Stimulated activated CD4-positive, alpha-beta T cell treated with anti-CD3 and anti-CD28 coated beads, TNF-alpha, amount 100 ng/mL, for 24 hours (primary cell): ENCODE measurements at places on chromosomes 1 and 21.
A peak's percentile ranks its signal among the peaks of the same experiment; 100 is the strongest.

GRCh38 chr21:42819861-42820615 lies 59.3 kb downstream of the WDR4 start:
- DNase-seq: no peak

- no peak for DNase-seq
Measured at GRCh38 chr1:213256438-213257087, 205.5 kb downstream of the RPS6KC1 start.

- no peak for DNase-seq
Measured at GRCh38 chr1:156554971-156555370, 17.4 kb downstream of the IQGAP3 start.

GRCh38 chr1:82073659-82074058 lies 272.9 kb downstream of the ADGRL2 start:
- DNase-seq: no peak

GRCh38 chr1:155013632-155014031 lies 11.0 kb downstream of the ZBTB7B start:
- no peak for DNase-seq

DNA sequence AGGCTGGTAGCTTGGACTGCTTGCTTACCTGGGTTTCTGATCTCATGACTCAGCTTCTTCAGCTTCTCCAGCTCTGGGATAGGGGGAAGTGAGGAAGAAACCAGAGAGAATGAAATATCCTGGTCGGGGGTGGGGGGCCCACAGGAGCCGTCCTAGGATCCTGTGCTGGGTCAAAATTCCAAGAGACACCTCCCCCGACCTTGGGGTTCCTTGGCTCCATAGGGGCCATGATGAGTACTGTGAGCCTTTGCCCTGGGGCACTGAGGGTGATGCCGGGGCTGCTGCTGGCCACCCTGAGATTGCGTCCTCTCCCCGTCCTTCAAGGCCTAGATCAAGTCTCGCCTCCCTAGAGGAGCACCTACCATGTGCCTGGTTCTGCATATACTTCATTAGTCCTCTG lies 40.0 kb downstream of the MYOM3 start:
- no peak for DNase-seq

GRCh38 chr1:71835442-71835813 lies 446.9 kb downstream of the NEGR1 start:
- DNase-seq: no peak

- DNase-seq: no peak
Measured at GRCh38 chr1:229597877-229598276, 28.0 kb downstream of the TAF5L start.

DNA sequence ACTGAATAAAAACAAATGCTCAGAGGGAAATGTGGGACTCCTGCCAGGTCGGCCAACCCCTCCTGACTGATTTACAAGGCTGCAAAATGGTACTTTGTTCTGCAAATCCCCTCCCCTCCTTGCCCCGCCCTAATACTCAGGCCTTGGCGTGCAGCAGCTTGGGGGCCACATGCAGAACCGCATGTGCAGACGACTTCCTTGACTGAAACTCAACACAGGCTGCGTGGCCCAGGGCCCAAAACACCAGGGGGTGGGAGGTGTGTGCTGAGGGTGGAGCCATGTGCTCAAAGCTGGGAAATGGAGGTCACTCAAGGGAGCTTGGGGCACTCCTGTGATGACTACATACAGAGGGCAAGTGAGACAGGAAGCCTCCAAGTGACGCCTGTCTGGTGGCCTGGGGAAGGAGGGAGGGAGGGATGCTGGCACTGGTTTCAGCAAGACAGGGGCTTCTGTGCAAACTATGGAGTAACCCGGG lies 87.2 kb downstream of the MRPL37 start:
- peak; percentile 31 for DNase-seq

GRCh38 chr1:208767816-208768215 lies 523.6 kb upstream of the PLXNA2 start:
- DNase-seq: no peak

GRCh38 chr1:87230501-87230900 lies 98.2 kb upstream of the LMO4 start:
- no peak for DNase-seq

GRCh38 chr1:200038981-200039848 lies 11.7 kb downstream of the NR5A2 start:
- DNase-seq: no peak

DNA sequence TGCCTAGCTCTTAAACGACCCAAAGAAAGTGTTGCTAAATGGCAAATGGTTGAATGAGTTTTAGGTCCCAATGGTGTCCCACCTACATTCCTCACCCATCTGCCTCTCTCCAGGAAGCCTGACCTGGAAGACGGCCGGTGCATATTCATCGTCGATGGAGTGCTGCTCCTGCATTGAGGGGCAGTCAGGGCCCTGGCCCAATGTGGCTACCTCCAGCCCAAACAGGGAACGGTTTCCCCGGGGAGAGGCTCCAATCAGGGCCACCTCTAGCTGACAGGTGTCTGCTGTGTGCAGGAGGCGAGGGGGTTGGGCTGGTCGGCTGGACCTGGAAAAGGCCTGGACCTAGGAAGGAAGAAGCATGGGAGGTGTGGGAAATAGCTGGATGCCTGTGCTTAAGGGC lies 1.6 kb downstream of the GLMP start:
- no peak for DNase-seq

- no peak for DNase-seq
Measured at GRCh38 chr1:243343970-243344937, 88.4 kb downstream of the SDCCAG8 start.

- no peak for DNase-seq
Measured at GRCh38 chr1:51236531-51237350, 668 bp downstream of the RNF11 start.

GRCh38 chr1:233081735-233082134 lies 131.3 kb downstream of the NTPCR start:
- DNase-seq: no peak

DNA sequence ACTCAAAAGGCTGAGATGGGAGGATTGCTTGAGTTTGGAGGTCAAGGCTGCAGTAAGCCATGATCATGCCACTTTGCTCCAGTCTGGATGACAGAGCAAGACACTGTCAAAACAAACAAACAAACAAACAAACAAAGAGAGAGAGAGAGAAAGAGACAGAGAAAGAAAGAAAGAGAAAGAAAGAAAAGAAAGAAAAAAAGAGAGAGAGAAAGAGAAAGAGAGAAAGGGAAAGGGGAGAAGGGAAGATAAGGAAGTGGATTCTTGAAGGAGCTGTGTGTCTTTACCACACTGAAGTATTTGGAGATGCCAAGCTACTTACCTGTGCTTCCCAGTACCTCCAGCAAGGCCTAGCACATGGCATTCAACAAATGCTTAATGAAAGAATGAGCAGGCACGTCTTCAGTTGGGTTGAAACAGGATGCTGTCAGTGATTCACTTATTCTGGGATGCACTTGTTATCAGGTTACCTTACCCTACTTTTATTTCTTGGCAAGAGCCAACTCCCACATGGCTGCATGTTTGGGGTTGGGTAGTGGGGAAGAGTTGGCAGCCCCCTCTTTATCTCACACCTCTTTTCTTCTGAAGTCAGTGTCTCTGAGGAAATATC lies 28.8 kb downstream of the CD101 start:
- DNase-seq: no peak

DNA sequence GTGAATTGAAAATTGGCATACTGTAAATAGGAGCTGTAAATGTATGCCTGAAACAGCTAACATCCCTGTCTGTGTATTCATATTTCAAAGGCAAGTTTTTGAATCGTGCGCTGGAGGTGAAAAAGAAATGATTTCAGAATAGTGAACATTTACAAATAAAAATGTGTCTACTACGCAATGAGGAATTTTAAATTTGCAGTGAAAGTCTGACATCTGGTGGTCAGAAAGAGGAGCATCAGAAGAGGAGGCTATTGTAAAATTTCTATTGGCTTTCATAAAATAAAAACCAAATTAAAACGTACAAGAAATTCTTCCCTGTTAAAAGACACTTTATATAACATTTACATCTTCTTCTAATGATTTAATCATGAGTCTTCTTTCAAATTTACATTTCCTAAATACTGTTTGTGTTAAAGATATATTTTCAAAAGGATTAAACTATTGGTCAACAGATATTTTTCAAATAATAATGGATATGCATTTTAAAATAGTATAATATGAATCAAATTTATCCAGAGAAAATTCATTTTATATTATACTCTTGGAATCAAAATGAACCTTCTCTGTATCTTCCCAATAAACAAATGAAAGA lies 113.7 kb upstream of the RRP15 start:
- no peak for DNase-seq

DNA sequence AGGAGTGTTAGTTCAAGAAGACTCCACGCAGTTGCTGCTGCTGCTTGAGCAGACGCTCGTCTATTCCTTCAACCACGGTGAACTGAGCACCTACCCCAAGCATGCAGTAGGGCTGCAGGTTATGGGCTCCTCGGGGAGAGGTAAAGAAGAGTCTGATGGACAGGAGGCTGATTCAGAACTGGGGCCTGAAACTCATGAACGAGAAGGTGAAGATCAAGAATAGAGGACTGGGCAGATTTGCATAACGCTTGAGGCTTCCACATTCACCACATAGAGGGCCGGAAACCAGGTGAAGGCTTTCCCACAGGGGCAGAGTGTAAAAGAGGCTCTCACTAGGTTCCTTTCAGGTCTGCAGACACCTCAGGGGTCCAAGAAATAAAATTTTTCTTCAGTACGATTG lies 9.1 kb downstream of the ABCA4 start:
- DNase-seq: no peak

GRCh38 chr1:10903821-10904220 lies 107.4 kb upstream of the CASZ1 start:
- DNase-seq: no peak

DNA sequence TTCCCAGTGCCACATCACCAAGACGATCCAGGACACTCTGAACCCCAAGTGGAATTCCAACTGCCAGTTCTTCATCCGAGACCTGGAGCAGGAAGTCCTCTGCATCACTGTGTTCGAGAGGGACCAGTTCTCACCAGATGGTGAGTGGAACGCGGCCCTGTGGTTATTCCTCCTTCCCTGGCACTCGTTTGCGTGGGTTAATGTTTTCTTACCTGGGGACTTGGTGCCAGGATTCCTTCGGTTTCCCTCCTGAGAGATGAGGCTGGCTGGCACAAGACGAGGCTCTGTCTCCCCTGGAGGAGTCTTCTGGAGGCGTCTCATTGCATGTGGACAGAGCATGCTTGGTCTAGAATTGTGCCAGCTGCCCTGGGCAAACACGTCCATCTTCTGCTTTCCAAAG lies 29.3 kb downstream of the ATP5PO start:
- DNase-seq: no peak

- no peak for DNase-seq
Measured at GRCh38 chr1:208142590-208143382, 101.4 kb downstream of the PLXNA2 start.

DNA sequence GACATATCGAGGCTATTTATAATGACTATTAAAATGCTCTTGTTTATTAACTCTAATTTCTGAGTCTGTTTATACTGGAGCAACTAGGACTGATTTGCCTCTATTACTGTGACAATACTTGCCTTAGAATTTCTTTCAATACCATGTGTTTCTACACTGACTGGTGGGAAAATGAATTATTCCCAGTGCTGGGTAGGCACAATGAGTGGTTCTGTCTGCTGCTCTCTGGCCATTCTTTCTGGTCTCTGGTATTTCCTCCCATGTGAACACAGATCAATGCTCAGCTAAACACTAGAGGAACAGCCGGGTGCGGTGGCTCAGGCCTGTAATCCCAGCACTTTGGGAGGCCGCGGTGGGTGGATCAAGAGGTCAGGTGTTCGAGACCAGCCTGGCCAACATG lies 390.5 kb downstream of the PRDM2 start:
- no peak for DNase-seq

DNA sequence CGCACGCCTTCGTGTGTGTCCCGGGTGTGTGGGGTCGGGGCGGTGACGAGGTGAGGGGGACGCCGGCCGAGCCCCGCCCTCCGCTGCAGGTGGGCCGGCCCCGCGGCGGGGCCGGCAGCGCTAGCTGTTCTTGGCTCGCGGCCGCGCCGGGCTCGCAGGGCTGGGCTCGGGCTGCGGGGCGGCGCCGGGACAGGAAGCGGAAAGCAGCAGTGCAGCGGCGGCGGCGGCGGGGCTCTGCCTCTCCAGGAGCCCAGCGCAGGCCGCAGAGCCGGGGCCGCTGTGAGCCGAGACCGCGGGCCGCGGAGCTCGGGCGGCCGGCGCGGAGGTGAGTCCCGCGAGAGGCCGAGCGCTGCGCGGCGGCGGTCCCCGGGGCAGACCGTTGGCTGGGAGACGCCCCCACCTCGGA lies at the start of gene VANGL1:
VANGL1 (plus strand) TSS at position 209 of the 406 bp plus-strand sequence. CDS start 9,444 bp downstream, outside the sequence.
- no peak for DNase-seq

GRCh38 chr1:210565306-210565705 lies 236.6 kb downstream of the HHAT start:
- DNase-seq: no peak

DNA sequence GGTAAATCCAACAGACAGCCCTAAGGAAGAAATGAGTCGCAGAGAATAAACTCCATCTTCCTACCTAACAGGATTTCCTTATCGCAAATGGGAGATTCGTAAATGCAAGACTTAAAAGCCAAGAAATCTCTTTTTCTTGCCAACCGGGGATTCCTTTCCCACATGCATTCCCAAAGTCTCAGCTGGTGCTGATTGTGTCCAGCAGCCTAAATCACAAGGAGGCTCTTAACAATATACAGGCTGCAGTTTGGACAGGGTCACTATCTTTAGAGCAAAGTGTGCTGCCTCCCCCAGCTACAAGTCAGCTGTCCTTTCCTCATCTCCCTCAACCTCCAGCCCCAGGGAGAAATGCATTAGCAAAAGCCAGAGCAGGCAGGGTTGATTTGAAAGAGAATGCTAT lies 189.8 kb upstream of the PLXNA2 start:
- DNase-seq: no peak

DNA sequence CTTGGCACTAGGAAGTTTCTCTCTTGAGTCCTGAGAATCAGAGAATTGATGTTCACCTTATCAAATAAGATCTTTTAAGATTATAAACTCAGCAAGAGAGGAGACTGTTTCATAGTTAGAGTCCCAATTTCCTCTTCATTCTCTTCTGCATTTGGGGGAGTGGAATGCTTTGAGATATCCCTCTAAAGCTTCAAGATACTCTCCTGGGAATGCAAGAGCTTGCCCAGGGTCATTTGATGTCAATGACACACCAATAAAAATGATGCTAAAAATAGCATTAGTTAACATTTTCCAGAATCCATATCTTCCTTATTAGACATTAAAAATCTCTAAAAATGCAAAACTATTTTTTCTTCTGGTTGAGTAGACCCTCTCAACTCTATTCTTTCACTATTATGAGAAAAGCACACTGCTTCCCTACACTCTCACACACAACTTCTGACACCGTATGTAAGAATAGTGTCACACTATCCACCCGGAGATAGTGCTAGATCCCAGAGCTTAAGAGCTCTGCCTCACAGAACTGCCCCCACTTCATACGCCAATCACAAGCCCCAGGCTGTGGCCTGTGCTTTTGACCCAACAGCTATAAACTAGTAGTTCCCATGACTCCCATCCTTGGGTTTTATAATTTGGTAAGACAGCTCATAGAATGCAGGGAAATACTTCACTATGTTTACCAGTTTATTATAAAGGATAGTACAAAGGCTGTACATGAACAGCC lies 399.9 kb upstream of the RUNX1 start:
- DNase-seq: no peak

DNA sequence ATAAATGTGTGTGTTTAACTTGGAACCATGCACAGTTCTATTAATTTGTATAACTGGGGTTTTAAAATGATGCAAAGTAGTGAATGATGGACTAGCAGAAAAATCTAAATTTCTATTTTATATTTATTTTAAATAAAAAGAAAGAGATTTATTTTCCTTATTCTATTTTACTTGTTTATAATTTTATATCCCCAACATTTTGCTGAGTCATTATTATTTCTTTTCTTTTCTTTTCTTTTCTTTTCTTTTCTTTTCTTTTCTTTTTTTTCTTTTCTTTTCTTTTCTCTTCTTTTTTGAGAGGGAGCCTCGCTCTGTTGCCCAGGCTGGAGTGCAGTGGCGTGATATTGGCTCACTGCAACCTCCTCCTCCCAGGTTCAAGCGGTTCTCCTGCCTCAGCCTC lies 395.0 kb upstream of the NCAM2 start:
- DNase-seq: no peak
